ENCODE measurements at places on chromosomes 11 and 22.

DNA sequence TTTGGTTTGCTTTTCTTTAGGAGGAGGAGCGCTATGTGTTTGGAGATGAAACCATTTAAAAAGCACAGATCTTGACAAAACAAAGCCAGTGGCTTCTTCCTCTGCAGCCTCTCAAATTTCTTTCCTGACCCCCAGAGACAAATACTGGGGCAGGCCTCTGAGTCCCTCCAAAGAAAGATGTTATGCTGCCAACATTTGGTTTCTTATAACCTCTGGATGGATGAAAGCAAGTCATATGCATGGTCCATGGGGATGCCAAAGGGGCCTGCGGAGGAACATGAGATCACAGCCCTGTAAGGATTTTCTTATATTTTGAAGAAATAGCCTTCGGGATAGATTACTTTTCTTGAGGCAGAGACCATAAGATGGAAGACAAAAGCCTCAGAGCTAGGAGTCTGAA lies 179.1 kb downstream of the TENM4 start:
- DNase-seq: no peak

DNA sequence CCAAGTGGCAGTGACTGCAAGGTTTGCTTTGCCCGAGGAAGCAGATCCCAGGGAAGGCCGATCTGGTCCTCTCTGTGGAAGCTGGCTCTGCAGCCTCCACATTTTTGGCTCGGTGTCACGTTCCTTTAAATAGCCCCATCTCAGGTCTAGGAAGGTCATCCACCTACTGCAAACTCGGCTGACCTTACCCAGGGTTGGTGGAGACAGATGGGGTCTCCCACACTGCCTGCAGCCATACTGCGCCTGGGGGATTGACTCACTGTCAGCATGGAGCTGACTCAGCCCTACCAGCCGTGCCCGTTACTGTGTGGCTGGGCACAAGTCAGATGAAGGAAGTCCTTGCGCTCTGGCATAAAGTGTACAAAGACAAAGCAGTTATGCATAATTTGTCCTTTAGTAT lies 16.9 kb downstream of the CDPF1 start:
- no peak for DNase-seq

GRCh38 chr11:68966894-68967780 lies 13.6 kb downstream of the MRGPRD start:
- DNase-seq: no peak

DNA sequence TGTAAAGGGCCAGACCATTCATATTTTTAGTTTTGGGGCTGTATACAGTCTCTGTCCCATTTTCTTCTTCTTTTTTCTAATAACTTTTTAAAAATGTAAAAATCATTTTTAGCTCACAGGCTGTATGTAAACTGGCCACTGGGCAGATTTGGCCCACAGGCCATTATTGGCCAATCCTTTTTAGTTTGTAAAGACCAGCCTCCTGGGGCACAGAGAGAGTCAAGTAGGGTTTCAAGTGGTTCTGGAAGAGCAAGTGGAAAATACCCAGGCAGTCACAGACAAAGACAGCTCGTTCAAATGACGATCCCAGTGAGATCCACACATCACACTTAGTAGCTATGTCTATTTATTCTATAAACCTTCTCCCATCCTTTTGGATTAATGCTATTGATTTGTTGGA lies 150.2 kb upstream of the ARHGAP20 start:
- DNase-seq: no peak

DNA sequence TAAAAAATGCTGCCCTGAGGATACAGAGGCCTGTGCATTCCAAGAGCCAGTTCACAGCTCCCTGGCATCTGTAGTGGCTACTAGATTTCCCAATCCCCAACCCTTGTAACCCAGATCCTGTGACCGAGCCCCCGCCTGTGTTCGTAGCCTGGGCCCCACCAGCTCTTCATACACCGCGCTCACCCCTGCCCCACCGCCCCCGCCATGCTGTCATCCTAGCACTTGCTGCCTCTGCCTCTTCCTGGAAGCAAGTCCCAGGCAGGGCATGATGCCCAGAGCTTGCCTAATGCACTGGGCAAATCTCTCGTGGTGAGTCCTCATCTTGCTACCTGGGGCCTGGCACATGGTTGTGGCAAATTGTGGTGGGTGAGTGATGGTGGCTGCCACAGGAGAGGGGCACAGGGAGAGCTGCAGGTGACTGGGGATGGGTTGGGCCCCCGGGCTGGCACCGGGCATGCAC lies 7.1 kb downstream of the MGAT3 start:
- no peak for DNase-seq

GRCh38 chr11:130301002-130301401 lies 13.7 kb downstream of the ZBTB44 start:
- no peak for DNase-seq

GRCh38 chr11:127965939-127966668 lies 621.3 kb downstream of the ETS1 start:
- no peak for DNase-seq

DNA sequence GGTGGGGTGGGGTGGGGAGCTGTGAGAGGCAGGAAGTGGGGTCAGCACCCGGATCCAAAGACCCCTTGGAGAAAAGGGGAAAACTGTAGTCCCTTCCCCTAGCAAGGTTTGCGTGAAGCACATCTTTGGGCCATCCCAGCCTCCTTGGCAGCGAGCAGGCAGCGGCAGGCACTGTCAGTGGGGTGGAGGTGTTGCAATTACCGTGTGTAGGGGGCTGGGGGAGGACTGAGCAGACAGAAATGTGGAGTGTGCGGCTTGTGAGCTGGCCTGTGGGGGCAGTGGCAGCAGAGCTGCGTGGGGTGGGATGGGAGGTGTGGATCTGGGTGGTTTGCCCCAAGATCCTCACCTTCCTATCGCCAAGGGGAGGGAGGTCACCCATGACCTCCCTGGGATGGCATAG lies 16.4 kb downstream of the DAGLA start:
- no peak for DNase-seq

- DNase-seq: no peak
These were observed 33.7 kb downstream of the POLD3 start for GRCh38 chr11:74626130-74626529.

GRCh38 chr11:15295695-15296094 lies 181.0 kb downstream of the INSC start:
- no peak for DNase-seq

GRCh38 chr11:44324749-44325525 lies 15.0 kb upstream of the ALX4 start:
- DNase-seq: no peak

DNA sequence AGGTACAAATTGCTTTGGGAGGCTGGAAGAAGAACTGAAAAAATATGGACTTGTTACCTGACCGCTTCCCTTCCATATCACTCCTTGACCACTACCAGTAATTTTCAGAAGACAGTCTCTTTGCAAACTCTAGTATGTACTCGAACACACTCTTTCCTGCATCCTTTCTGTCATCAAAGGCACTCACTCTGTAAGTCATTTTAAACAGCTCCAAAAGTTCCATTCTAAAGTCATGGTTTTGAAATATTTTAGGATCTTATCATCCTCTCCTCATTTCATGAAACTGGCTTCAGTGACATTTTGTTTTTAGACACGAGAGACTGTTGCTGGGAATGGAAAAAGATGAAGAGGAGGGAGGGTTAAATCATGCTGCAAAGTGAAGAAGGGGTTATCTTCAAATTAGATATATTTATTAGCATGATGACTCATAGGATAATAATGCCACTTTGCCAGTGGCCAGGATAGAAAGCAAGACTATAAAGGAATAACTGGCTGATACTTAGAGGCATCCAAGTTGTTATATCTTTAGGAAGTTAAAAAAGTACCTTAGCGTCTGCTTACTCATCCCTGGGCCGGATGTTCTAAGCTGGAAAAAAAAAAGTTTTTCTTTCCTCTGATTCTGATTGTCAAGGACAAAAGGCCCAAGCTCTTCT lies 549.3 kb downstream of the METTL15 start:
- DNase-seq: no peak

GRCh38 chr11:117183724-117184349 lies 5.3 kb downstream of the SIDT2 start:
- DNase-seq: no peak

GRCh38 chr22:37054056-37054395 lies 2.5 kb downstream of the KCTD17 start:
- no peak for DNase-seq

DNA sequence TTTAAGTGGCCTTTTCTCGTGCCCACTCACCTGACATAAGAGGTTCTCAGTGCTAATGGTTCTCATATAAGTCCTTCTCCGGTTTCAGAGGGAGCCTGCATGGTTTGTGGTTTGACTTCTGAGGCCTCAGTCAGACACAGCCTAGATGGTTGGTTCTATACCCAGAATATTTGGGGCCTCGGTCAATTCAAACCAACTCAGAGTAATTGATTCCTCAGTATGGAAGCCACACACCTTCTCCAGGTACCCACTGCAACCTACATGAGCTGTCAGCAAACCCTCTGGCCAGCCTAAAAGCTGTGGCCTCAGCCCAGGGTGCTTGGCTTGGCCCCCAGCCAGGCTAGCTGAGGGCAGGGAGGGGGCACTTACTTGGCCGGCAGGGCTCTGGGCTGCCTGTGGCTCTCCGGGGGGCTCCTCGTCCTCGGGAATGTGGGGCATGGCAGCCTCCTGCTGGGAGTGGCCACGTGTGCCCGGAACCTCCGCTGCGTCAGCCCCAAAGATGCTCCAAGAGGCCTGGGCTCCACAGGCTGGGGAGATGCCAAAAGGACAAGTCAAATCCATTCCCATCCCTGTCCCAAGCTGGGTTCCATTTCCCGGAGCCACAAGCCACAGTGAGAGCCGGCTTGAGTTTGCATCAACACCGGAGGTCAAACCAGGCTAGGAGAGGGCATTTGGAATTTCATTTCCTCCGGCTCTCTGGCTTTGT lies 41.7 kb downstream of the IRAG1 start:
- DNase-seq: no peak

DNA sequence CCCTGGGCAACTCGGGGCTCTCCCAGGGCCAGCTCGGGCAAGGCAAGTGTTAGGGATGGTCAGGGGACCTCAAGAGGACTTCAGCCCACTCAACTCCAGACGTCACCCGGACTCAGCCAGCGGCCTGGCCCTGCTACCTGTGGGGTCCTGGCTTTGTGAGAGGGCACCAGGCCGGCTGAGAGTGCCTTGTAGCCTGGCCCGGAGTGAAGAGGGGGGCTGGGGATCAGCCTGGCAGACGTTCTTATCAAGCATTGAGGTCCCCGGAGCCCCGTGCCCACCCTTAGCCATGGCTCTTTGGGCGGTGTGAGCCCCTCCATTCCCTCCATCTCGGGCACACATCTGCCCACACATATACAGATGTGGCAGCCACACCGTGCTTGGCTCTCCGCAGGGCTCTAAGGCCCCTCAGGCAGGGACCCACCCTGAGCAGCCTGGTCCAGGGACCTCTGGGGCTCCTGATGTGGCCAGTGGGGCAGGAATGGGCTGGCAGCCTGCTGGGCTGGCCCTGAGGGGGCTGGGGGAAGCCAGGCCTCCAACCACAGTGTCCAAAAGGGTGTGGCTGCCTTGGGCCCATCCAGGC lies 15.3 kb downstream of the LSP1 start:
- no peak for DNase-seq

DNA sequence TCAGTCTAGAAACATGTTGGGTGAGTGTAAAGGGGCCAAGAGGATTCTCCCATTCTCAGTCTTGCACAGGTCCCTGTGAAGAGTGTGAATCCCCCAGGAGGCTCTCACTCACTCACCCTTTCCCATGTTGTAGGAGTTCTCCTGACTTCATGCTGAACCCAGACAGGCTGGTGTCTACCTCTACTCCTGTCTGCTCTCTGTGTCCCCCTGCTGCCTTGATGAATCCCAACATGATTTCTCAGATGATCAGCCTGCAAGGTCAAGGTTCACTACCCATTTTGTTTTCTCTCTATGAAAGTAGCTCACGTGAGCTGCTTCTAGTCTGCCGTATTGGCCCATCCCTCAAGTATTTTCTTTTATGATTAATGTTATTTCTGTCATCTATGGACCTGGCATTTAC lies 500.6 kb downstream of the ETS1 start:
- no peak for DNase-seq

DNA sequence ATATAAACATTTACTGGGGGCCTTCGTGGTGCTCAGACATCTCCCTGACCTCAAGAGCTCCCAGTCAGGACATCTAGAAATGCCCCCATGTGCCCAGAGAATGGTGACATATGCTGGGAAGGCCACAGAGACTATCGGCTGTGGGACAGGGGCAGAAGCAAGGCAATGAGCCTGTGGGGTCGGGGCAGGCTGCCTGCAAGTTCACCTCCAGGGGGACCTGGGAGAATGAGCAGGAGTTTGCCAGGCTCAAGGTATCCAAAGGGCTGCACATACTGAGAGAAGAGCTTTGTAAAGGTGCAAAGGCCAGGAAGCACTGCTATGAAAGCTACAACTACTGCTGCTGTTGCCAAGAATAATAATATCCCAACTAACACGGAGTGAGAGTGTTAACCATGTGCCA lies 233.9 kb downstream of the TENM4 start:
- DNase-seq: no peak

DNA sequence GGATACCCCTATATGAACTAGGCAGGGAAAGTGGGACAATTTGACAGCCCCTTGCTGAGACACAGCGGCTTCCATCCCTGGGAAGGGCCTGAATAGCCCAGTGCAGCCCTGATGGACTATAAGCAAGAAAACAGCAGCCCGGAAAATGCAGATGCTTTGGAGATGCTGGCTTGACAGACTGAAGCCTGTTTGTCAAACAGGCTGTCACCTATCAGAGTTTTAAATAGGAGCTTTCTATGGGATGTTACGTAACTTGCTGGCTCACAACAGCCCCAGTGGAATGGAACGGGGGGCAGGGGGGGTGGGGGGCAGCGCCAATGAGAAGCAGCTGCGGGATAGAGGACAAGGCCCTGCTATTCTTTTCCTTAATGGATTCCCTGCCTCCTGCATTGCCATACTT lies 91.9 kb upstream of the NTM start:
- DNase-seq: no peak

DNA sequence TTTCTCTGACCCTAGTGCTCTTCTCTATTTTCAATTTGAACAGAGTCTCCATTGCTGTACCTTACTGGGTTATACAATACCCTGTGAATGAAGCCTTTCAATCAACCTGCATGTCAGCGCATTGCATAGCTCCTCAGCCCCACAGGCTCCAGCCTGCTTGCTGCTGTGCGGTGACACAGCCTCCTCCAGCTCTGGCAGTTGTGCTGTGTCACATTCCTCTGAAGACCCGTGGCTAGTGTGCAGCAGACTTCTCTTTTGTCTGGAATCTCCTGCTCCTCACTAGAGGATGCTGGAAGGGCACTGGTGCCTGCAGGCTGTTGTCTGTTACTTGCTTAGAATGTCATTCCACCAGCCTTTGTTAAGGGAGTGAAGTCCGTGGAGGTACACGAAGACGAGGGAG lies 390.1 kb upstream of the B3GAT1 start:
- no peak for DNase-seq

GRCh38 chr11:2234963-2235362 lies 35.4 kb downstream of the ASCL2 start:
- no peak for DNase-seq

- no peak for DNase-seq
These were observed 21.9 kb downstream of the PRR5L start for GRCh38 chr11:36317992-36318391.

- no peak for DNase-seq
These were observed 81.5 kb downstream of the FBXO7 start for GRCh38 chr22:32556159-32556558.

GRCh38 chr22:48456449-48456848 lies 1371.2 kb downstream of the BRD1 start:
- no peak for DNase-seq

Measured in cortex of kidney (tissue), 1 donor.